Mesenchymal stem cell (in vitro differentiated cells and primary cell): ENCODE measurements at places on chromosomes 1 and 21.

- DNase-seq = no peak
- H3K27ac ChIP-seq = no peak overlapping the region
- no peaks in the 10 kb centered on the region for H3K36me3 ChIP-seq
- no peak overlapping the region for H3K4me3 ChIP-seq
- peaks cover 3% of the 10 kb centered on the region for H3K27me3 ChIP-seq
Observed at GRCh38 chr1:51172811-51173210, 63.3 kb upstream of the RNF11 start.

DNA sequence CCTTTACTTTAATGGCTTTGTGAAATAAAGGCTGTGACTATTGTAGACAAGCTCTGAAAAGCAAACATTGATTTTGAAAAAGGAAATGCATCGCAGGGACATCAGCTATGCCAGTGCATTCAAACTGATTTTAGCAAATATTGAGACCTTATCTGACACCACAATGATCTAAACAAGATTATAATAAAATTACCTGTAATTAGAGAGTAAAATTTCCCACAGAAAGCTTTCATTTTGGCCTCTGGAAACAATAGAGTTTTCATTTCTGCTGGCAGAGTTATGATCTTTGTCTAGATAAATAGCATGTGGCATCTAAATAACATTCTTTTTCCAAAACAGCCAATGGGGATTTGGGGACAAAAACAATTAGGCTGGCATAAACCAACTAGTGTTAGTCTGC, 650.4 kb upstream of the PRMT6 start:
- no peaks in the 10 kb centered on the region for H3K4me1 ChIP-seq
- DNase-seq = no peak
- no peak overlapping the region for H3K4me3 ChIP-seq
- no peak overlapping the region for H3K27ac ChIP-seq
- H3K36me3 ChIP-seq = no peaks in the 10 kb centered on the region

- H3K27me3 ChIP-seq = peaks cover 67% of the 10 kb centered on the region
- no peak overlapping the region for H3K27ac ChIP-seq
- no peak overlapping the region for H3K4me3 ChIP-seq
- DNase-seq = no peak
Observed at GRCh38 chr1:29831500-29832117, 595.3 kb downstream of the PTPRU start.

DNA sequence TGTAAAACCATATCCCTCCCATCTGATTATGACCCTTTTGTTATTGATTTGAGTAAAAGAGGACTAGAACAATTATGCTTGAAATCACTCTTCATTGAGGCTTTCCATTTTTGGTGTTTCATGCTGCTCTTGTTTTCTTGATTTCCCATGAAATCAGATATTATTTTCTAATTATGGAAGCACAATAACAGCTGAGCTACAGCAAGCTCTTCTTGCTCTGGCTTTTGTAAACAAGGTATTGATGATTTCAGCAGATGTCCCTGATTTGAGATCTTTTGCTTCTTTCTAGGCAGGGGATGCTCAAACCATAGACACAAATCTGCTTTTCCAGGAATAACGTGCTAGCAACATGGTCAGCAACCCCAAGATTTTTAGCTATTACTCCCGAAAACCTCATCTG, 607.8 kb downstream of the NCAM2 start:
- no peak overlapping the region for H3K27ac ChIP-seq
- no peaks in the 10 kb centered on the region for H3K27me3 ChIP-seq
- no peaks in the 10 kb centered on the region for H3K36me3 ChIP-seq
- no peaks in the 10 kb centered on the region for H3K4me1 ChIP-seq
- no peak overlapping the region for H3K4me3 ChIP-seq

- peak; percentile 54 for DNase-seq
- H3K27me3 ChIP-seq = no peaks in the 10 kb centered on the region
- H3K4me1 ChIP-seq = peaks cover 9% of the 10 kb centered on the region
Observed at GRCh38 chr1:23980728-23981070, 572 bp upstream of the SRSF10 start.

GRCh38 chr1:65260851-65261473, 48.4 kb upstream of the DNAJC6 start:
- no peak overlapping the region for H3K27ac ChIP-seq
- no peak overlapping the region for H3K4me3 ChIP-seq
- peak; percentile 91 for DNase-seq

- no peak overlapping the region for H3K27ac ChIP-seq
- no peak overlapping the region for H3K4me3 ChIP-seq
- no peak for DNase-seq
- H3K4me1 ChIP-seq = no peaks in the 10 kb centered on the region
- H3K36me3 ChIP-seq = peaks cover 41% of the 10 kb centered on the region
- no peaks in the 10 kb centered on the region for H3K27me3 ChIP-seq
Observed at GRCh38 chr1:28537457-28538199, 15.3 kb upstream of the TRNAU1AP start.

- H3K27ac ChIP-seq = no peak overlapping the region
- no peak for DNase-seq
- no peaks in the 10 kb centered on the region for H3K4me1 ChIP-seq
- H3K4me3 ChIP-seq = no peak overlapping the region
- H3K36me3 ChIP-seq = no peaks in the 10 kb centered on the region
- peaks cover 37% of the 10 kb centered on the region for H3K27me3 ChIP-seq
Observed at GRCh38 chr1:47812904-47813514, 184.2 kb downstream of the TRABD2B start.

GRCh38 chr1:226712742-226713419, 26.2 kb downstream of the ITPKB start:
- H3K4me3 ChIP-seq = no peak overlapping the region
- no peak for DNase-seq
- peaks cover 12% of the 10 kb centered on the region for H3K4me1 ChIP-seq
- no peak overlapping the region for H3K27ac ChIP-seq
- no peaks in the 10 kb centered on the region for H3K27me3 ChIP-seq

DNA sequence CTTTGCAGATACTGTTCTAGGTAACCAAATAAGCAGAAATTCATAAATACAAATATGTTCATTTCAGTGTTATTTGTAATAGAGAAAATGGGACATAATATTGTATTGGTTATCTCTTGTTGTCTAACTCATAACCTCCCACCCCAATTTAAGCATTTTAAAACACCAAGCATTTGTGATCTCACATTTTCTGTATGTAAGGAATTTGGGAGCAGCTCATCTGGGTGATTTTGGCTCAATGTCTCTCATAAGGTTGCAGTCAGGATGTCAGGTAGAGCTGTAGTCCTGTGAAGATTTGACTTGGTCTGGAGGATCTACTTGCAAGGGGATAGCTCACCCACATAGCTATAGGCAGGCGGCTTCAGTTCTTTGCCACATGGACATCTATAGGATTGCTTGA, 29.5 kb downstream of the CEP350 start:
- peaks cover 15% of the 10 kb centered on the region for H3K36me3 ChIP-seq
- H3K4me3 ChIP-seq = no peak overlapping the region
- no peak for DNase-seq

- no peak for DNase-seq
- peaks cover 2% of the 10 kb centered on the region for H3K4me1 ChIP-seq
- no peak overlapping the region for H3K4me3 ChIP-seq
- no peaks in the 10 kb centered on the region for H3K36me3 ChIP-seq
Observed at GRCh38 chr1:213124590-213124989, 73.5 kb downstream of the RPS6KC1 start.
